ENCODE measurements at places on chromosomes 2 and 18.

DNA sequence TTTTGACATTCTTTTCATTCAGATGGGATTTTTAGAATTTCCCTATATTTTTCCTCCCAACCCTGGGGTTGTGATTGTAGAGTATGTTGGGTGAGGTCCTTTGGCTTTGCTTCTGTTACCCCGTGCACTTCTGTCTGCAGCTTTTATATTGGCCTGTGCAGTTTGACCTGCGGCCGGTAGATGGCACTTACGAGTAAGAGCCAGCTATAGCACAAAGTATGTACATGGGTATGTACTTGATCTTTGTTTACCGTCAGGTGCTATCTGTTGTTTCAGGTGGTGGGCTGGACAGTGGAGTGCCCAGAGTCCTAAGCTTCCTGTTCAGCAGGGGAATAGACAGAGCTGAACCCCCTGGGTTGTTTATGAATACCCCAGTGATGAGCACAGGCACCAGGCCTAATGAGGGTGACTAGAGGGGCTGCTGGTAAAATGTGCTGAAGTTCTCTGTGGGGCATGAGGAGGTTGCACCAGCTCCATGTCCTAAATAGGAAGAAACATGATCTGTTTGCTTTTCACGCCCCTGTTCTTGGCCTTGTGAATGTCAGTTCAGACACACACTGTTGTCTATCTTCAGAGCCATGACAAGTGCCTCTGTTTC, 58.9 kb upstream of the THUMPD2 start:
- DNase-seq = no peak

DNA sequence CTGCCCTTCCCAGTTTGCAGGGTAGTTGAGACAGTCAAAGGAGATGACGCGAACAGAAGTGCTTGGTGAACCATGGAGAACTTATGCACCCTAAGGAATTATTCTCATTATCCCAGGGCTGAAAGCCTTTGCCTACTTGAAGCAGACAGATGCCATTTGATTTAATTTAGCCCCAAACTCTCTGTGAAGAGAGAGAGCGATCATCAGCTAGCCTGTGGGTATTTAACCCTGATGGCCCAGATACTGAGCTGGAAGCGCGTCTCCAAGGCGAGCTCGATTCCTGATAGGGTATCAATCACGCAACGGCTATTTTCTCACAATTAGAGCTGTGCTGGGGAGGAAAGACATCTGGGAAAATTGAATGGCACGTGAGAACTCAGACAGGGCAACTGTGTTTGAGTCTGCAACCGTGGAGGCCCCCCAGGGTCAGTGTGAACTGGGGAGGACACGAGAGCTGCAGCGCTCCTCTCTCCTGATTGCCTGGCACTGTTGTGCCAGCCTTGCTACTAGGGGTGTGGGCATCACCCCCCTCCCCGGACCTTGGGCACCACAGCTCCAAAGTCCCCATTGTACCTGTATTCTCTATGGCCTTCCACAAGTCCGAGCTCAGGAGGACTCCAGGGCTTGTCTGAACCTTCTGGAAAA, 73.2 kb downstream of the CAPN13 start:
- DNase-seq = no peak

DNA sequence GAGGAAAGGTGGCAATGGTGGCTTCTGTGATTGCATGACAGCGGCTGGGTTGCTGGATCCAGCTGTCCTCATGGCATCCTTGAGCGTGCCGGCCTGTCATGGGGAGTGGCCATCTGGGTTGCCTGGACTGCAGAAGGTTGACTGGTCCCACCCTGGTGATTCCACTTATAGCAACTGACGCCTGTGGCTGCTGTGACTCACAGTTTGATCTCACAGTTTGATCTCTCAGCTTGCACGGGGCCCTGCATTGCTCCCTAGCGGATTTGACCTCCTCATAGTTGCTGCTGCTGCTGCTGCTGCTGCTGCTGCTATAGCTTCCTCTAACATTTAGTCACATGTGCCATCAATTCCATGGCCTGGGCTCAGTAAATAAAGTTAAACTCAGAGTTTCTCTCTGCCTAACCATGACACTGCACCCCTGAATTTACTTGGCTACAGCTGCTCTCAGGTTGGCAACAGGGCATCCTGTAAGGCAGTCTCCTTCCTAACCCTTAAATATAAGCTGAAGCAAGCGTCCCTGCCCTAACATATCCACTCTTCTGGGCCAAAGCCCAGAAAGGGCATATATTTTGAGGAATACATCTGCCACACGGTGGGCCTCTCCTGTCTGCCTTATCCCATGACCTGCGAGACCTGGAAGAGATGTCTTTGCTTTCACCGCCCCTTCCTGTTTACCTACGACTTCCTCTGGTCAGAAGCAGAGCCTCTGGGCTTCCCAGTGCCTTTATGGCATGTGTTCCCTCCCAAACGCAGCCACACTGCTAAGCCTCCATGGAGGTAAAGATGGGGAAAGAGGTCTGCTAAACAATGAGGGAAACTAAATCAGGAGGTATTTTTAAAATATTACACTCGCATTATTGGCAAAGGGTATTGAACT, 37.8 kb upstream of the CCDC150 start:
- DNase-seq = no peak

DNA sequence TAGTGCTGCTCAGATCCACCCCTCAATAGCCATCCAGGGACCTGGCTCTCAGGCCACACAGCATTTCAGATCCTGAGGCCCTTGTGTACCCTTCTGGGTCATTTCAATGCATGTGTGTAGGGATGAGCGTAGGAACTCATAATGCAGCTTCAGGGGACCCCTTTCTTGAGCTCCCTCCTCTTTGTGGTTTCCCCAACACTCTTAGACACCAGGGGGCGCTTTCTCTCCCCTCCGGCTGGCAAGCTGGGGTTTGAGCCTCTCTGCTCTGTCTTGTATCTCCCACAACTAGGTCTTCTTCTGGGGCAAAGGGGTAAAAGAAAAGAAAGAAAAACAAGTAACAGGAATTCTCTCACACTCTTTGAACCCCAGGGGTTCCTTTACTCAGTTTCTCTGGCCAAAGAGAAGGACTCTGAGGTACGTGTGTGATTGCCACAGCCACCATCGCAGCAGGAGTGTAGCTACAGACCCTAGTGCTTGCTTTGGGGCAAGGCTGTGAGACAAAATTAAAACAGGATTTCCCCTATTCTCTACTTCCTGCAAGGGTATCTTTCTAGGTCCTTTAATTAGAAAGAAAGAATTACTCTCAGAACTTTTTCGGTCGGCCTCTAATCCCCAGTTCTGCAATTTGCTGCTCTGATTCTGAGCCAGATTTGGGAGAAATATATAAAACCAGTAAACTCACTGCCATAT, 38.0 kb downstream of the CABYR start:
- DNase-seq = peak; percentile 16

GRCh38 chr2:74004212-74005182, 19.8 kb downstream of the TET3 start:
- no peak for DNase-seq

GRCh38 chr2:74849228-74849892, 15.4 kb downstream of the HK2 start:
- peak; percentile 27 for DNase-seq

DNA sequence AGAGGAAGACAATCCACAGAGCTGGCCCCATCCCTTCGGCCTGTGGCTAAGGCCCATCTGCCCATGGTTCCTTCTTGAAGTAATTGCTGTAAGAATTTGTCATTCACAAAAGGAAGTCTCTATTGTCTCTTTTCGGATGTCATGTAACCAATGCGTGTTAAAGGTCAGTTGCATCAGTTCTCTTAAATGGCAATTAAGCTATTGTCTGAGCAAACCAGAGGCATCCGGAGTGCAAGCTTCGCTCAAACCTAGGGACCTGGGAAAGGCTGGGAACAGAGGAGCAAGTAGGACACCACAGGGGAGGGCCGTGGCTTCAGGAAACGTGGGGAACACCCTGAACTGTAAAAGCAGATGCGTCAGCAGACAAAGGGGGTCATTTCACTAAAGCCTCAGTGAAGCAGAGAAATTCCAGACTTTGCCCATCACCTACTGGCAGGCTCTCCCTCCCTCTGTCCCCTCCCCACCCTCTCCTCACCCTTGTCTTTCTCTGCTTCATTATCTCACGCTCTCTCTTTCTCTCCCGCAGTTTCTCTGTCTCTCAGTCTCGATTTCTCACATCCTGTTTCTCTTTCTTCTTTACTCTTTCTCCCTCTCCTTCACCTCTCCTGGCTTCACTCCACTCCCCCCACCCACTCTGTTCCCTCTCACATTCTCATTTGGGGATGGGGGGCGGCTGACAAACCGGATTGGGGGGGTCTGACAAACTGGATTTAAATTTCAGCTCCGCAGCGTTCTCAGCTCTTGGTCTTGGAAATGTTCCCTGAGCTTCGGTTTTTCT, 204.6 kb upstream of the TNP1 start:
- DNase-seq = no peak

GRCh38 chr2:11537951-11538350, 4.1 kb downstream of the GREB1 start:
- DNase-seq = no peak

- no peak for DNase-seq
Measured at GRCh38 chr2:163246135-163246534, 407.6 kb upstream of the KCNH7 start.

DNA sequence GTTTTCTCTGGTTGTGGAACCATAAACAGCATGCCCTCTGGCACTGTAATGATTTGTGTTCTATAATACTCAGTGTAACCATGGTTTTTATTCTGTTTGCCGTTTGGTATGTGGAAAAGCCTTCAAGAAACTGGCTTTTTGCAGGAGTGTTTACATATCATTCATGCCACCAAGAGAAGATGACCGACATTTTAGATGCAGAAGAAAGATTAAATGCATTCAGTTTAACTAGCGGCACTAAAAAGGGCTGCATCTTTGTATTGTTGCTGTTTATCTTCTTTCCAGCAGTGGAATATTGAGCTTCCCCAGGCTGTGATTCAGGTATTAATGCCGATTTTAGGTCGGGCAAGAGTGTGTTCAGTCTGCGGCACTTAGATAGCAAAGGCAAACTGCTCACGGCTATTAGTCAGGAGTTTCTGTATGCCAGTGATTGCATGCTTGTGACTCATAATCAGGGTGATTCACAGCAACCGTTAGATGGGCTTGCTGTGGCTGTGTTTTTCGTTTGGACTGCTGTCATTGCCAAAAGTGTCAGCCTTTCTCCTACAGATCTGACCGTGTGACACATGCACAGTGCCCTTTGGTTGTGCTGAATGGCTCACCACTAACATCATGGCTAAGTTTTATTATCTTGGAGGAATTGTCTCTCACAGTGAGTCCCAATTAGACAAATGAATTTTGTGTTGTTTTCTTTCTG, 479.7 kb downstream of the PARD3B start:
- no peak for DNase-seq

DNA sequence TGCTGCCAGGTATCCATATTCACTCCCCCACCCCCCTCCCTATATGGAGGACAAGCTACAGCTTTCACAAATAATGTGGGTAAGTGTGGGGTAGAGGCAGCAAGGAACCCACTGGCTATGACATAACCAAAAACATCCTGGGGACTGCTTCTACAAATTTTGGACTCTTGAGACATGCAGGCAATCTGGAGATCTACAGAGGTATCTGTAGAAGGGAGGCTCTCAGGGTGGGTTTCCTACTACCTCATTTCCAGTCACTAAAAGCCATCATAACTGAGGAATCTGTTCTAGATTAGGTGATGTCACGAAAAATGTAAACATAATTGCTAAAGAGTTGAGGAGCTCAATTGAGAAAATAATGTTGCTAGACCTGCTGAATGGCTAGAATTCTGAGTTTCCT, 46.8 kb upstream of the WIPF1 start:
- DNase-seq = no peak

DNA sequence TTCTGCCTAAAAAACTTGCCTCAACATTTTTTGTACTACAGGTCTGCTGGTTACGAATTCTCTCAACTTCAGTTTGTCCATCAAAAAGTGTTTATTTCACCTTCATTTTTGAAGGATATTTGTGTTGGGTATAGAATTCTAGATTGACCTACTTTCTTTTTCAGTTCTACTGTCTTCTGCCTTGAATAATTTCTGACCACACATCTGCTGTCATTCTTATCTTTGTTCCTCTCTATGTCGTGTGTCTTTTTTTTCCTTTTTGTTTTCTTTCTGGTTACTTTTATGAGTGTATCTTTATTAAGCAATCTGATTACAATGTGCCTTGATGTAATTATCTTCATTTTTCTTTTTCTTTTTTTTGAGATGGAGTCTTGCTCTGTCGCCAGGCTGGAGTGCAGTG, 25.3 kb downstream of the ADCY3 start:
- DNase-seq = no peak

GRCh38 chr2:85110991-85111560, 22.1 kb upstream of the TCF7L1 start:
- DNase-seq = no peak

GRCh38 chr18:23631746-23632145, 31.0 kb downstream of the ANKRD29 start:
- no peak for DNase-seq

DNA sequence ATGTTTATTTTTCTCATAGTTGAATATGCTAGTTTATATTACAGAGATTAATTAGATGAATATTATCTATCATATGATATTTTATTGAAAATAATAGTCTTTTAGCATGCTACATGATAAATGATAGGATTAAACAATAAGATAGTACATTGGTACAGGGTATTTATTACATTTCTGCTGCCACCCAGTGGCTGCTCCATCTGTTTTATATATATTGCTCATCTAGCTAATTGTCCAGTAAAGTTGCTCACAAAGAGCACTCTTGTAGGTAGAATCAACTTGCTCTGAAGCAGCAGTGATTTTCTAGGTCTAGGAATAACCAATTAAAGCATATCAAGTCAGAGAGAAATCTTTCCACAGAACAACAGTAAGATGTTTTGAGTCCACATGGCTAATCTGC, 183.3 kb downstream of the ASXL3 start:
- DNase-seq = no peak

DNA sequence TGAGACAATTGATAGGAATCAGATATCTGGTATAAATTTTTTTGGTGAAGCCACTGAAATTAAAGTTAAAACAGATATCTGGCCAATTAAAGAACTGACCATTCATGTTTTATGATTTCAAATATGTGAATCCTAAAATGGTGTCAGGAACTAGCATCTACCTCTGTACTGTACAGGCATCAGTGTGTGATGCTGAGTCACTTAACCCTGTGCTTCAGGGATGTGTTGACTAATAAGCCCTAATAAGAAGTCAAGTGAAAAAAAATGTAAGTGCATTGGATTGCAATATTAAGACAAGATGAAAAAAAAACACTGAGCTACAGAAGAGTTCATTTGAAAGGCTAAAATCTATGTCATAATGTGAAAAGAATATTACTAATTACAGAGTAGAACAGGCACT, 9.1 kb upstream of the UNC80 start:
- DNase-seq = no peak

GRCh38 chr2:139992078-139992477, 1211.9 kb upstream of the NXPH2 start:
- no peak for DNase-seq

DNA sequence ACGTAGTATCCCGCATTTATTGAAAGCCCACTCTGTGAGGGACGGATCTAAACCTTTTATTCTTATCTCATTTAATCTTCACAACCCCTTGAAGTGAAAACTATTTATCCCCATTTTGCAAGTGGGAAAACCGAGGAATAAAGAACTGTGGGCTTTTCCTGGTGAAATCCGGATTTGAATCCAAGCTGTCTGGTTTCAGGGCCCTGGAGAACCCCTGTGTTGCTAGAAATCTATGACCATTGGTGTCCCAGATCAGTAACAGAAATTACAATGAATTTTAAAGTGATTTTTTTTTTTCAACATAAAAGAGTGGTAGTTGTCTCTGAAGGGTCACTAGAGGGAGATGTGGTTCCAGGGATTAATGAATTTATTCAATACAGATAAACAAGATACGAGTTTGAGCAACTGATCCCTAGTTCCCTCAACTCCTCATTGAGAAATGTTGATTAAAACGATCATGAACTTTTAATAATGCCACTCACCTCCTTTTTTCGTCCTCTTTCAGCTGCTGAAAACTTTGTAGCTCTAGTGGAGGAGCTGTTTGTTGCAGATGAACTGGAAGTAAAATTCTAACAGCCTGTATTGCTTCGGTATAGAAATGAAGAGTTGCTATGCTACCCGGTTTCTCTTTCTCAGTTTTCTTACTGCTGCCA, 940 bp downstream of the XRCC5 start:
- DNase-seq = no peak

Measured in activated gamma-delta T cell treated with Interleukin-2 at 50 U/mL for 16 hours (primary cell).